ENCODE measurements at places on chromosomes 2 and 18. TPM values are rescaled to one million over a fixed set of nuclear protein-coding genes. Genes with fewer than 3 reads are reported as not detected.

Gene LNPK
- total RNA-seq = 11.9 TPM

Gene STON1
- total RNA-seq = 0.34 TPM

Gene GALNT14
- 46.1 TPM for total RNA-seq

Gene ADAM23
- 10.0 TPM for total RNA-seq

Gene TDRD15
- total RNA-seq = not detected

Gene RAMP1
- total RNA-seq = not detected

Gene RNASEH1
- total RNA-seq = 53.9 TPM

Gene UPP2
- not detected for total RNA-seq

Gene COL5A2
- total RNA-seq = 56.0 TPM

Gene IL1RN
- 0.43 TPM for total RNA-seq

Gene SLC35F6
- 36.0 TPM for total RNA-seq

Gene TUBA3E
- total RNA-seq = not detected

Gene MOGAT1
- not detected for total RNA-seq

Gene FEV
- not detected for total RNA-seq

Gene GPR39
- 8.5 TPM for total RNA-seq

Gene ADGRF3
- 0.07 TPM for total RNA-seq

Gene IL36A
- not detected for total RNA-seq

Gene EVX2
- not detected for total RNA-seq

Gene TGFBRAP1
- 16.3 TPM for total RNA-seq

Measured in A549 treated with DMSO at 1 μM for 4 hours (cell line).